ENCODE measurements at places on chromosomes 3 and 15.

DNA sequence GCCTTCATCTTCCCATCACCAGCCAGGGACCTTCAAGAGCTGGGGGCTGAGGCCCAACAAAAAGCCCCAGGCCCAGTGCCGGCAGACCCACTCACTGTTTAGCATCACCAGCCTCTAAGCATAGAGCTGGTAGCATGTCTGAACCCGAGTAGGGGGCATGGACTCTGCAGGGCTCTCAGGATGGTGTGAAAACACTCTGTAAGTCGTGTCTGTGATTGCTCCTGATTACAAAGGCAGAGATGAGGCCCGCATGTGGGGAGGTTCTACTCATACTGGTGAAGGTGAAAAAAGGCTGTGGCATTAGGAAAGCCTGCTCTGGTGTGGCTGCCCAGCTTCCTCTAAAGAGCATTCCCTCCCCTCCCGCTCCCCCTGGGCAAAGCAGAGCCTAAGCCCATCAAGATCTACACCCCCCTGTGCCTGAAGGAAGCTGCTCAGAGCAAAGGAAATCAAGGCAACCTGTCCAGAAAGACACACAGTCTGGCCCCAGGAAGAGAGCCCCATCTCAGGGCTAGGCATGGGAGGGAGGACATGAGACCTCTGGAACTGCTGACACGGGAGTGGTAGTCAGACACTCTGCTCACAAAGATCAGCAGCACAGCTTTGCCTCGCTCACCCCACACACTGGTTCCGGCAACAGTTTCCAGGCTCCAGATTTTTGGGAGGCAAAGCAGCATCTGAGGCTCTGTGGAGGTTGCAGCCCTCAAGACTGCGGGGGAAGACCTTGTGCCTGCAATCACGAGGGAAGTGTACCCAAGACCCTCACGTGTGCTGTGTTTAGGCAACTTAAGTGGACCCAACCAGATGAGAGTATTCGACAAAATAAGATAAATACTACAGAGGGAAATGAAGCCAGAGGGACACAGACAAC is 36.7 kb downstream of the CCDC12 start:
- no peak for DNase-seq

DNA sequence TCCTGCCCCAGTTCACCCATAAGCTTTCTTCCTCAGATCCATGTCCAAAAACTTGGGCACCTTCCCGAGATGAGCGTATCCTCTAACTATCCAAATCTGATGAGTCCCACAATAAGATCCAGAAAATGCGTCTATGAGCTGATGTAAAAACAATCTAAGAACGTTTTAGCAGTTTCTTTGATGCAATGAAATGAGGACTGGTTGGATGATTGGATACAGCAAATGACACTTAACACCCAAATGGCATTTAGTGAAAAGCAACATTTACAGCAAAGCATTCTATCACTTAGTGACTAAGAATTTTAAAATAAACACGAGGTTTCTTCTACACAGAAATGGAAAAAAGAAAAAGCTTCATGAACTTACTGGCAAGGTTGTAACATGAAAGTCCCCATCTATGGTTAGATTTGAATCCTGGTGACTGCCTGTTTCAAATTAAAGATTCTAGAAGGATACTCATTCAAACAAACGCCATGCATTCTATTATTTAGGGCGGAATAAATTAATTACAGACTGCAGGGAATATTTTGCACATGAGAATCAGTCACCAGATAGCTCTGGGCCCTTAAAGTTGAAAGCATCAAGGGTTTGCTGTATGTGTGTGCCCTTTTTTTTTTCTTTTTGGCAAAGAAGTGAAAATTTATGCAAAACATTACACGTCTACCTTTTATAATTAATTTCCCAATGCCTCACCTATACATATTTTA is 598.6 kb downstream of the FOXP1 start:
- DNase-seq = no peak

DNA sequence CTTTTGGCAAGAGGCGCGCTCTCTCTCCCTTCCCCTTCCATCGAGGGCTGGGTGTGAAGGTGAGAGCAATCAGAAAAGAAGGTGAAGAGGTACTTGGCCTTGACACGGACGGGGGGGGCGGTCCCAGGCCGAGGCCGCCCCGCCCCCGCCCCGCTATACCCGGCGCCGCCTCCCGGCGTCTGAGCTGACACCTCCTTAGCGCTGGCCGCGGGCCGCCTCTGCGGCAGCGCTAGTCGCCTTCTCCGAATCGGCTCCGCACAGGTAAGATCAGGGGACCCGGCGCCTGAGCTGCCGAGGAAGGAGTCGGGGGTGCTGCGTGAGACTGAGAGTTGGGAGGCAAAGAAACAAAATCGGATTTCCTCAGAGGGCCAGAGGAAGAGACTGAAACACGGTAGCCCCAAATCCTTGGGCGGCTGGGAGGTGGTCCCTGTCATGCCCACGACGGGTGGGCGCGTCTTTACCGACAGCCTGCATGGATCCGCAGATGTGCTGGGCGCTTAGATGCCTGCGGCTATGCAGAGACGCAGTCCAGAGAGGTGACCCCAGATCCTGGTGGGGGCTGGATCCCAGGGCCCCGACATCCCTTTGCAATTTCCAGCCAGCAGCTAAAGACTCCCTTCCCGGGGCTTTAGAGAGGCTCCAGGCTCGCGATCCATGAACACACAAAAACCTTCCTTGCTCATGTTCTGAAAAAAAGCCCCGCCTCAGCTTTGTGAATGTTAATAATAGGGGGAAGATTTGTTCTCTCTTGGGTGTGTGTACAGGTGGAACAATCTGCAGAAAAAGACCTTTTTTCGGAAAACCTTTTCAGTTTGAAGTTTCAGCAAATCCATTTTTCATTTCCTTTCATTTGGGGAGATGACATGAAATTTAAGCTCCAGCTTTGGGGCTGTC is at the start of gene ENTPD3:
Gene ENTPD3, plus strand, starts transcription at position 184 of the 894 bp plus-strand sequence. CDS start 874 bp downstream, outside the sequence.
- DNase-seq = no peak

DNA sequence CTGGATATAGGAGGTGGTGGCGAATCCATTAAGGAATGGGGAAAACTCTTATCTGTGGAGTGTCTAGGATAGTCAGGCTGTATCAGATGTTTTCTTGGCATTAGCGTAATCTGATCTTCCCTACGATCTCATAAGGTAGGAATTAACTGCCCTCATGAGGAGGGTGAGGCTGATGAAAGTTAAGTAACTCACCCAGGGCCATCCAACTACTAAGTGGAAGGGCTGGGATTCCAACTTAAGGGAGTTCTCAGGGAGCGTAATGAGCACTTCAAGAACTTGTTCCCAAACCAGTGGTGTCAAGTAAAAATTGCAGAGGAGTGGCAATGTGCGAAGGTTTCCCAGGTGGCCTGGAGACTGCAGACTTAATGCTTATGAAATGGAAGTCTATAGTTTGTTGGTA is 55.9 kb upstream of the OSBPL11 start:
- no peak for DNase-seq

- no peak for DNase-seq
These were observed 134.6 kb downstream of the PEAK1 start for GRCh38 chr15:77285057-77285997.

DNA sequence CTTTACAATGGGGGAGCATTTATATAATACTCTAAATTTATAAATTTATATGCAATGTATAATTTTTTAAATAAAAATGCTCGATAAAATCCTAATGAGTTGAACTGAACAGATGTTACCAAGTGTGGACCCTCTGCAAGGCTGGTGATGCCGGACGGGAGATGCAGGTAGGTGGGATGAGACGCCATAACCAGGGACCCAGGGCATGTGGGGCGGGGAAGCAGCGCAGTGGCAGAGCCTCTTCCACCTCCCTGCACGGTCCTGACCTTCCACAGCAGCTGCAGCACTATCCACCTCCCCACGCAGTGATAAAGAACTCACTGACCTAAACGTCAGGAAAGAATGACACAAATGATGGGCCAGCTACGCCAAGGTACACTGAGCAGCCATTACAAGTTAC is 12.8 kb downstream of the PCSK6 start:
- DNase-seq = no peak

DNA sequence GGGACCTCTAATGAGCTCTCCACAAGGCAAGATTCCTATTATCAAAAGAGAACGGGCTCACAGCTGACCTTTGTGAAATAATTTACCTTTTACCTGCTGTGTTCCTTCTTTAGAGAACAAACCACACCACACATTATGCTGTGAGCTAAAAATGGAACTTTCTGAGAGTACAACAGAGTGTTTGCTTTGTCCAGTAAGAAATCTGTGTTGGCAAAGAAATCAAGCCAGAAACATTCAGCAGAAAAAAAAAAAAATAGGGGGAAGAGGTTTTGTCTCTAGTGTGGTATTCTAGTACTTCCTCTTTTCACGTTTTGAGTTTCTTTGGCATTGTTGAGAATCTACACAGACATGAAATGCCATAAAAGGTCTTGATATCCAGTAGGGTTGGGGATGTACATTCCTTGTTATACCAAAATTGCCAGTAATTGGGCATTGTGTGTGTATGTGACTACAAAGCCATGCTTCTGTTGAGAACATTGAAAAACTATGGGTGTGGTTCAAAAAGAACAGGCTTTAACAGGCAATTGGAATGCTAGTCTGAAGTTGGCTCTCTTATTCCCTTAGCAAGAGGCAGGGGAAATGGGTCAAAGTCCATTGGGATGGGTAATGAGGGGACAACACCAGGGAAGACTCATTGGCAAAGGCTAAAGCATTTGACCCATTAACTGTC is 273.5 kb downstream of the NEK10 start:
- DNase-seq = no peak

GRCh38 chr15:70503798-70504298 is 259.5 kb downstream of the UACA start:
- no peak for DNase-seq

DNA sequence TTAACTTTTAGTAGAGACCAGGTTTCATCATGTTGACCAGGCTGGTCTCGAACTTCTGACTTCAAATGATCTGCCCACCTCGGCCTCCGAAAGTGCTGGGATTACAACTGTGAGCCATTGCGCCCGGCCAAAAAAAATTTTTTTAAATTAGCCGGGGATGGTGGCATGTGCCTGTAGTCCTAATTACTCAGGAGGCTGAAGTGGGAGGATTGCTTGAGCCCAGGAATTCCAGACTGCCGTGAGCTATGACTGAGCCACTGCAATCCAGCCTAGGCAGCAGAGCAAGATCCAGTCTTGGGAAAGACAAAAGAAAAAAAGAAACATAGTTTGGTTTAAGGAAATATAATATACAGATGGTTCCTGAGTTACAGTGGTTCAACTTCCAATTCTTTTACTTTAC is 44.9 kb upstream of the EIF3J start:
- DNase-seq = no peak

GRCh38 chr3:176807938-176808337 is 389.3 kb downstream of the TBL1XR1 start:
- DNase-seq = no peak

DNA sequence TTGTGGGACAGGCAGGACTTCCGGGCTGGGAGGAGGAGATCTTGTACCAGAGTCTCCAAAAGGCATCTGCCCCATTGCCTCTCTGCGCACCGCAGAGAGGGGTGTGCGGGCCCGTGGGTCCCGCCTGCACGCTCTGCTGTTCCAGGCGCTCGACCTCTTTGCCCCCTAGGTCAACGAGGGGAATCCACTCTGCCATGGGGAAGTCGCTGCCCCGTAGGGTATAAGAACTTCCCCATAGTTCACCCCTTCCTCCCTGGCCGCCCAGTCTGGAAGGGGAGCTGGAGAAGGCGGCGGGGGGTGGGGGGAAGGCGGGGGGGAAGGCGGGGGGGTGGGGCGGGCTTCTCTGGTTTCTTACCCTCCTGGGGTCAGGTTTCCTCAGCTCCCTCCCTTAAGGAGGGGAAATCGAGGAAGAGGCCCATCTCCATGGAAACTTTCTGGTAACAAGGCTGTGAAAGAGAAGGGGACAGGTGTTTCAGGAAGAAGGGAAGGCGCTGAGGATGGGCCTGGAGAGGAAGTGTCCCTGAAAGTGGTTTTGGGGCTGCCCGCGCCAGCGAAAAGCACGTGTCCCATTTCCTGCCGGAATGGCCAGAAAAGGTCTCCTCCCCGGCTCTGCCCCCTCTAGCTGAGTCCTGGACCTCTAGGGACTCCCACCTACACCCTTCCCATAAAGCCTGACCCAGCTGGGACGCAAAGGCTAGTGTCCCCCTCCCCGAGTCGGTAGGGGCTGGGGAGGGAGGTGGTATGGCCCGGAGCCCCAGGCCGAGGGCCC is 27.5 kb downstream of the NR1I2 start:
- no peak for DNase-seq

DNA sequence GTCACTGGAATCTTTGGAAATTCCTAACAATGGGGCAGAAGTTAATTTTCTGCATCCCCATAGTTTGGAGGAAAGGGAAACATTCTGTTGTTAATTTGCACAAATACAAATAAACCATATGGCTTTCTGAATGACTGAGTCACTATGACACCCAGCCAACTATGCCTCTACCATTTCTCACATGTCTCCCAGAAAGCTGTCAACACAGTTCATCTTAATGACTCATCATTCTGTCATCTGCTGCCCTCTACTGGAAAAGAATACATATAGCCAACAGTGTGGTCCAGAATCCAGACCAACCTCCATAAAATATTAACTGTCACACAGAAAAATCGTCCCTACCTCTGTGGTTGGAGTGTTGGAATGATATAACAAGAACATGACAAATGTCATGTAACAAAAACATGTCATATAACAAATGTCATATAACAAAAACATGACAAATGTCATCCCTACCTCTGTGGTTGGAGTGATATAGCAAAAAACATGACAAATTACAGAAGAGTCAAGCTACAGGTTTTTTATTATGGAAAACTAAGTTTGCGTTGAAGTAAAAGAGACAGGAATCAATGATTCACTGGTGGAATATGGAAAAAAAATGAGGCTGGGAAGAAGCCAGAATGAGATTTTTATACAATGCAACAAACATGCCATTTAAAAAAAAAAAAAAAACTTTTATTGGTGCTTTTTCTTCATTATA is 47.7 kb upstream of the GYG1 start:
- no peak for DNase-seq

Measured in T-helper 1 cell (primary cell).